ENCODE measurements at places on chromosomes 4 and X. TPM values are rescaled to one million over a fixed set of nuclear protein-coding genes. Genes with fewer than 3 reads are reported as not detected.

Gene TLR2
- total RNA-seq: not detected

Gene PCDH11X
- not detected for total RNA-seq

Gene LINC00632
- total RNA-seq: 10.9 TPM

Gene CC2D2A
- total RNA-seq: 52.9 TPM

Gene CSAG2
- not detected for total RNA-seq

Gene COL4A6
- 1.3 TPM for total RNA-seq

Gene PABPC1L2A
- total RNA-seq: not detected

Gene BEX1
- total RNA-seq: 0.36 TPM

Gene IGBP1
- 117 TPM for total RNA-seq

Gene MGARP
- 56.9 TPM for total RNA-seq

Gene CSAG1
- total RNA-seq: not detected

Gene ADGRL3
- total RNA-seq: 7.9 TPM

Gene RBM47
- 8.3 TPM for total RNA-seq

Gene WDR17
- total RNA-seq: 2.6 TPM

Gene SSX2
- total RNA-seq: not detected

Gene PLP1
- not detected for total RNA-seq

Gene TMPRSS11B
- not detected for total RNA-seq

Gene VEGFD
- 1.6 TPM for total RNA-seq

Gene GPR34
- not detected for total RNA-seq

Gene GJB1
- not detected for total RNA-seq

Gene RBM3
- total RNA-seq: 125 TPM

Gene ARHGAP36
- not detected for total RNA-seq

Gene KCND1
- total RNA-seq: 0.81 TPM

Gene SYP
- total RNA-seq: 0.18 TPM

Gene TDO2
- 1.8 TPM for total RNA-seq

Gene TMEM35A
- 14.4 TPM for total RNA-seq

Gene BTC
- not detected for total RNA-seq

Gene ANKRD37
- total RNA-seq: 3.9 TPM
